Activated naive CD8-positive, alpha-beta T cell treated with anti-CD3 and anti-CD28 coated beads, Interleukin-2, amount 50 U/mL, for 24 hours (primary cell): ENCODE measurements at places on chromosomes 1 and 21.

DNA sequence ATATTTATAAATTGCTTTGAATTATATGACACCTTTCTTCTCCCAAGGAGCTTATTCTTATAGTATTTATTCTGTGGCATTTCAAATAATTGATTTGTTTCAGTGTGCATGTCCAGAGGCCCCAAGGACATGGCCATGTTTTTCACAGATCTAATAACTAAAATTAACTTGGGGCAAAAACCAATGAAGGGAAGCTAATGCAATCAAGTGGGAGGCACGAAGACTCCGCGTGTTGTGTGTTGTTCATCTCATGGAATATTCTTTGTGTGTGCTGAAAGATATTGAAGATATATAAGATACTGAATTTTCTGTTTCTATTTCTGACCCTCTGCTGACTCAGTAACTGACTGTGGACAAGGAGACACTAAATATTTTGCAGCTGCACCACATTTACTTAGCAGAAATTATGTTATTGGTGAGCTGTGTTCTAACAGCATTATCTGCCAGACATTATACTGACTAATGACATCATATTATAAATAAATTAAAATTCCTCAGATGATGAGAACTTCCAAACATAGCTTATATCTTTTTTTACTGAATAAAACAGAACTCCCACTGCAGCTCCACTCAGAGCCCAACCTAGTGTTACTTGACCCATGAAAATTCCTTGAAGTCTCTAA lies 519.3 kb upstream of the CXADR start:
- DNase-seq, result no peak

DNA sequence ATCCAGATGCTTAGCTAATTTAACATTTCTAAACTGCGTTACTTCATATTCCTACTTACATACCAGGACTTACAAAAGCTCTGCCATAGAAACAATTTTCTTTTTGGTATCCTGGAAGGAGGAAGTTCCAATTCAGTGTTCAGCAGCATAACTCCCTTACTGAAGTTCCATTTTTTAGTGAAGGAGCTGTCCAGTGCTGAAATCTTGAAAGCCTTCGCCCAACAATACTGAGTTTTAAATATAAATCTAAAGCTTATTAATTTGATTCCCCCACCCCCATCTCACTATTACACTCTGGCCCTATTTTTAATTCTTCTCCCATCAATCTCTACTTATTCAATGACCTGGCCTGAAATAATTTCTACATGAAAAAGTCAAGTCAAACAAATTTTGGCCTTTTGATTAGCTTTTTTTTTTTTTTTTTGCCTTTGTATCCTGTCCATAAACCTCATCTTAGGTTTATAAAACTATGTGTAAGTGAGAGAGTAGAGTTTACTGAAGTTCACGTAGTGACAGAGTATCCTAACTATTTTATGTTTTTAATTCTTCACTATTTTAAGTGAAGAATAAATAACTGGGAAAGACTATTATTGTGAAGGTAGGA lies 323.0 kb upstream of the PLD5 start:
- DNase-seq, result no peak

GRCh38 chr1:230639714-230640209 lies 2.5 kb upstream of the COG2 start:
- no peak for DNase-seq

- DNase-seq, result no peak
Observed at GRCh38 chr1:6470132-6471085, 4.4 kb upstream of the TNFRSF25 start.

DNA sequence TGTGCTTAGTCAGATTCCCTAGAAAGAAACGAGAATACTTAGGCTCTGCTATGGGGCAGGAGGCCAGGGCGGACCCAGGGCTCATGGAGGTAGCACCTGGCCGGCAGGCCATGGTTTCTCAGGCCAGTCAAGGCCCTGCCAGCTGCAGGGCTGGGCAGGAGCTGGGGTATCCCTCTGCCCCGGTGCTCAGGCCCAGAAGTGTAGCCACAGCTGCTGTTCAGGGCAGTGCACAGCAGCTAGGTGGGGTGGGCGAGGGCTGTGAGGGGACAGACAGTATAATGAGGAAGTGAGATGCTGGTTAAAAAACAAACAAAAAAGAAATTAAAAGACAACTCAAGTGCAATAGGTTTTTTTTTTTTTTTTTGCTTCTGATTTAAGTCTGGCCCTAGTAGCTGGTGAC lies 34.0 kb upstream of the EDN2 start:
- no peak for DNase-seq

DNA sequence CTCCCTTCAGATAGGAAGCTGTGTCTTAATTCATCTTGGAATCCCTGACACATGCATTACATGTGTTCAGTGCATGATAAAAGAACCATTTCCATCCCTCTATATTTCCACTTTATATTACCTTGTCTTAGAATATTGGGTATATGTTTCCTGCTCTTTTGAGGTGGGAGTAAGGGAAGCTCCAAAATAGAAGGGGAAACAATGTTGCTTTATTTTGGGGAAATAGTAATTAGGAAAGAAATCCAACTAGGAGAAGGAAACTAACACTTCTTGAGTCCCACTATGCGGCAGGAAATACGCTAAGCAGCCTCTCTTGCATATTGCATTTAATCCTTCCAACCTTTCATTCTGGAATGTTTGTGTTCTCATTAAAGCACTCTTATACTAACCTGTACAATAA lies 89.4 kb upstream of the VAV3 start:
- no peak for DNase-seq

- no peak for DNase-seq
Observed at GRCh38 chr1:92808381-92808780, 23.5 kb upstream of the RPL5 start.

DNA sequence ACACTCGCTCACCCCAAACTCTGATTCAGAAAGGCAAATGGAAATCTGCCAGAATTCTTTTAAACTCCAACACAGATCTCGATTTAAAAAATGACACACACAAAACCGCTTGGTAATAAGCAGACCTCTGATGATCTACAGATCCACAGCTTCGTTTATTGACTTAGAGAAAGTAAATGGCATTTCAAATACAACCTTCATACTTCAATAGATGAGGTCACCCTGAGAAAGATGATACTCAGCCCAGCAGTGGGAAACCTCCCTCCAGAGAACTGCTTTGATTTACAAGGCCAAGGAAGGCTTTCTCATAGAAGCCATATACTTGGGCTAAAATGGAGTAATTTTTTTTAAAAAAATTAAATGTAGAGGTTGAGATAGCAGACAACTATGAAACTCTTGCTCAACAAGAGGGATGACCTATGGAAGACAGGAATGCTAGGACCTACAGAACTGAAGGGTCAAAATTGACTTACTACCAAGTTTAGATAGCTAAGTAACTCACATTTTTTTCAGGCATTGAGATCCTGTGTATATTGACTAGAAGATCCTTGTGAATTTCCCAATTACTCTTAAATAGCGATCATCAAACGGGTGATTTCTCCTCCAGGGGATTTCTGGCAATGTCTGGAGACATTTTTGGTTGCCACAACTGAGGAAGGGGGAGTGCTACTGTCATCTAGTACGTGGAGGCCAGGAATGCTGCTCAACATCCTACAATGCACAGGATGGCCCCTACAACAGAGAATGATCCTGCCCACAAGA lies 143.9 kb downstream of the CLIC6 start:
- no peak for DNase-seq
